ENCODE measurements at places on chromosomes 1 and 21. TPM values are rescaled to one million over a fixed set of nuclear protein-coding genes. Genes with fewer than 3 reads are reported as not detected.

The GPR52 gene
- total RNA-seq = not detected

The PLPPR4 gene
- total RNA-seq = 47.3 TPM

The TOMM40L gene
- 24.2 TPM for total RNA-seq

The DNAJB4 gene
- 8.2 TPM for total RNA-seq

The LRRIQ3 gene
- total RNA-seq = 0.14 TPM

The MATN1 gene
- total RNA-seq = not detected

The ZNF593OS gene
- not detected for total RNA-seq

The GATAD2B gene
- 5.0 TPM for total RNA-seq

Measured in G401 (cell line).